ENCODE measurements at places on chromosomes 4 and X.

DNA sequence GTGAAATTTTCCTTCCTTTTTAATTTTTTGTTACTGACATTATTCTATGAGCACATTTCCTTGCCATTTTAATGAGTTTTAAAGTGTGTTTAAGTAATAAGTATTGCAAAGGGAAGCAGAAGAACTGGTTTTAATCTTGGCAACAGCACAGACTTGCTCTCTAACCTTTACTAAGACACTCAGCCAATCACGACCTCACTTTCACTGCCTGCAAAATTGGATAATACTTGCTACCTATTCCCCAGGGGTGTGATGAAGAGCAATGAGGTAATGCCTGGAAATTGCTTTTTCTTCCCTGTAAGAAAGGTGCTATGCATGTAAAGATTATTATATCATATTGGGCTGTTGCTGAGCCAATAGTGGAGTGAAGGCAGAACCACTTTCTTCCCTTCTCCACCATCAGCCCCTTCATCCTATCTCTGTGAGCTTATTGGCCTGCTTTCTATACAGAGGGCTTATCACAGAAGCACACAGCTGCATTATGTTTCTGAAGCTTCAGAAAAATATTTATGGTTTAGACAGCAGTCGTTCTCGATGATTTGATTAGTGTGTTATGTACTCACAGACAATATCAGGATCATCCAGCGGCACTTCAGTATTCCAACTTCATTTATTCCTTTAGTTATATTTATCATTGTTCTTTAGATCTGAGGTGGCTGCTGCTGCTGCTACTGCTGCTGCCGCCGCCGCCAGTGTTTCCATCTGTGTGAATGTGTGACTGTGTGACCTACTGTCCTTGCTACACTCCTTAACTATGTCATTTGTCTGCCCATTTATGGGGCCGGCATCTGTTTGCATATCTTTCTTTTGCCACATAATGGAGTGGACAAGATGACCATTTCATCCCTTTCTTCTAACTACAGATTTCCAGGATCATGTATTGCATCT is 255.1 kb downstream of the C4orf33 start:
- DNase-seq: no peak

- DNase-seq: no peak
These were observed 409.6 kb downstream of the BCOR start for GRCh38 chrX:39688219-39688575.

GRCh38 chr4:75289914-75290582 is 224.2 kb downstream of the RCHY1 start:
- no peak for DNase-seq

- DNase-seq: no peak
These were observed 12.7 kb upstream of the STARD8 start for GRCh38 chrX:68634649-68635227.

GRCh38 chr4:37008199-37008598 is 236.3 kb upstream of the NWD2 start:
- peak; percentile 58 for DNase-seq

GRCh38 chr4:26321373-26322221 is 783 bp downstream of the RBPJ start:
- DNase-seq: peak; percentile 63

DNA sequence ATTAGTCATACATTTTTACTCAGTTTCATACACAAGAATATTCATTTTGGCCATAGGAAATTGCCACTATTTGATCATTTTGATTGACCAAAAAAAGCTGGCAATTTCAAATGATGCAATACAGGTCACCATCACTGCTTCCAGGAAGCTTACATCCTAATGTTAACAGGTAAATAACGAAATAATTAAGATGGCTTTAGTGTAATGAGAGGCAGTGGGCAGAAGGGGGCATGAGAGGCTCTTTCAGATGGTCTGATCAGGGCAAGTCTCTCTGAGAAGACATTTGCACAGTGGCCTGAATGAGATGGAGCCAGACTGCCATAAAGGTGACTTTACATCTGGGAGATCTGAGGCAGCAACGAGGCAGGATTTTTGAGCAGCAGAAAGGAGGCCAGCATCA is 170.7 kb downstream of the SLIT2 start:
- no peak for DNase-seq

GRCh38 chr4:147307896-147308674 is 172.8 kb upstream of the EDNRA start:
- DNase-seq: no peak

Measured in ascending aorta (tissue), 2 donors.